ENCODE measurements at places on chromosomes 4 and X.

- DNase-seq: no peak
These were observed 97.1 kb upstream of the ANK2 start for GRCh38 chr4:112952313-112952700.

GRCh38 chr4:73607375-73608033 is 12.7 kb downstream of the RASSF6 start:
- no peak for DNase-seq

DNA sequence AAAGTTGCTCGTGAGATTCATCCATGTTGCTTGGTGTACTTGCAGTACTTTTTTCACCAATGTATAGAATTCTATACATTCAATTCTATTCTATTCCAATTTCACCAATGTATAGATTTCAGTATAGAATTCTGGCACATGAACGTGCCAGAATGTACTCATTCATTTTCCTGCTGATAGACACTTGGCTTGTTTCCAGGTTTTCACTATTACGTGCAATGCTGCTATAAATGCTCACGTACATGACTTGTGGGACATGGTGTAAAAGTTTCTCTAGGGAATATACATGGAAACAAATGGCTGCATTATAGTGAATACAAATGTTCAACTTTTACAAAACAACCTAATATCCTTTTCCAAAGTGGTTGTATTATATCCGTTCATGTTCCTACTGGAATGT is 6.8 kb upstream of the CXorf66 start:
- no peak for DNase-seq

GRCh38 chr4:81826335-81826734 is 354.6 kb upstream of the RASGEF1B start:
- no peak for DNase-seq

DNA sequence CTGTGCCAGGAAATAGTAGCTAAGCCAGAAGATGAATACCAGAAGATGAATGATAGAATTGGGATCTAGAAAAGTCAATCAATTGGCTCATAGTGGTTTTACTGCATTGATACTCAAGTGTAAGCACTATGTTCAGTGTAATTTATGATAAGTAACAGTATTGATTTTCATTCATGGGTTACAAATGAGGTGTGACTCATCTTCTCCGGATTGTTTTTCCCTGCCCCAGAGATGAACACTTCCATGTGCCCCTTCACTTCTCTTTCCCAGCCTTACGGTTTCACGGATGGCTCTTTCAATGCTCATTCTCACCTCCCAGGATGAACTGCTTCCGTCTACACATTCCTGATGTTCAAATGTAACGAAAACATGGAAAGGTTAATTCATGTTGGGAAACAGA is 9.8 kb upstream of the GUCY1B1 start:
- no peak for DNase-seq

Measured in brain pericyte (primary cell).